Activated T-cell treated with anti-CD3 and anti-CD28 coated beads, Interleukin-2, amount 50 U/mL, for 72 hours (primary cell): ENCODE measurements at places on chromosomes 3 and 15. TPM values are rescaled to one million over a fixed set of nuclear protein-coding genes. Genes with fewer than 3 reads are reported as not detected.
A peak's percentile ranks its signal among the peaks of the same experiment; 100 is the strongest.

DNA sequence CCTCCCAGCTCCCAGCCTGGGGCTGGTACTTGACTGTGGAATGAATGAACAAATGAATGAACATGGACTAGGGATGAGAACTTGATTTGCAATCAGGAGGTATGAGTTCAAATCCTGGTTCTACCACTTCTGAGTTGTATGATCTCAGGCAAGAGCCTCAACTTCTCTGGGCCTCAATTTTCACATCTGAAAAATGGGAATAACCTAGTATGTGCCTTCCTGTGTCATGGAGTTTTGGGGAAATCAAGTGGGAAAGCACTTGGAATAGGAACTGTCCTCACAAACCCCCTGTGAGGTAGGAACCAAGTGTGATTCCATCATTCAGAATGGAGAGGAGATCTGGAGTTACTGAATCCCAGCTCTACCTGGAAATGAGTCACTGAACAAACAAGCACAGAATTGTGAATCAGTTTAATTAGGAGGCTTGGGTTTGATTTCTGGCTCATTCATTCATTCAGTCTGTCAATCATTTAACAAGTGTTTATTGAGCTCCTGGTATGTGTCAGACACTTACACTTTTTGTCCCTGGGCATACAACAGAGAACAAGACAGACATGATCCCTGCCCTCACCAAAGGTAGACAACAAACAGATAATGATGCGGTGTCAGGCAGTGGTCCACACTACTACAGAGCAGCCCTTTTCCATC is 29.7 kb downstream of the DNASE1L3 start:
- no peaks in the 10 kb centered on the region for H3K36me3 ChIP-seq
- peaks cover 28% of the 10 kb centered on the region for H3K4me1 ChIP-seq
- no peak for DNase-seq
- H3K27me3 ChIP-seq: no peaks in the 10 kb centered on the region
- H3K4me3 ChIP-seq: no peak overlapping the region

Gene GCHFR
- total RNA-seq: 44.8 TPM

DNA sequence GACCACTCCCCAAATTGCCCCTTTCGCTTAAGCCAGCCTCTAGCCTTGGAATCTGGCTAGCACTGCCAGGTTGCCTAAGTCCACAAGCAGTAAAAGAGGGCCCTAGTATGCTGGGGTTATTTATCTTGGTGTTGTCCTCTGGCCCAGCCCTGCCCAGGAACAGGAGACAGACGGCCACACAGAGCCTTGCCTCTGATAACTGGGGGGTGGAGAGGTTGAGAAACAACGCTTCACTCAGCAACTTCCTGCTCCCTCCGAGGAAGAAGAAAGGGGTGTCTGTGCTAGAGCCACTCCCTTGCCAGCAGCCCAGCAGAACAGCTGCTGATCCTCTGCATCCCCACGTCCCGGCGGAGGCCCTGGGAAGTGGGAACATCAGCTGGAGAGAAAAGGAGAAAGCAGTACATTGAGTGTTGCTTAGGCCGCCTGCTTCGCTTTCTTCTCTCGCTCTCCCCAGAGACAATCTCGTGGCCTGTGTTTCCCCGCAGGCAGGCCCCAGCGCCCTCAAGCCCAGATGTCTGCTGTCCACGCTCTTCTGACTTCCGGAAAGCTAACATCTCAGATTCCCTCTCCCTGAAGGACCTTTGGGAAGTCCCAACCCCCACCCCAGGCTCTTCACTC is 22.6 kb upstream of the C3orf70 start:
- no peaks in the 10 kb centered on the region for H3K36me3 ChIP-seq
- no peaks in the 10 kb centered on the region for H3K4me1 ChIP-seq
- H3K27ac ChIP-seq: no peak overlapping the region
- no peak for DNase-seq

GRCh38 chr3:43180694-43181093 is 74.8 kb upstream of the POMGNT2 start:
- H3K27ac ChIP-seq: peak overlapping the region; percentile 61
- no peaks in the 10 kb centered on the region for H3K27me3 ChIP-seq
- no peak for DNase-seq
- peaks cover 29% of the 10 kb centered on the region for H3K4me1 ChIP-seq

DNA sequence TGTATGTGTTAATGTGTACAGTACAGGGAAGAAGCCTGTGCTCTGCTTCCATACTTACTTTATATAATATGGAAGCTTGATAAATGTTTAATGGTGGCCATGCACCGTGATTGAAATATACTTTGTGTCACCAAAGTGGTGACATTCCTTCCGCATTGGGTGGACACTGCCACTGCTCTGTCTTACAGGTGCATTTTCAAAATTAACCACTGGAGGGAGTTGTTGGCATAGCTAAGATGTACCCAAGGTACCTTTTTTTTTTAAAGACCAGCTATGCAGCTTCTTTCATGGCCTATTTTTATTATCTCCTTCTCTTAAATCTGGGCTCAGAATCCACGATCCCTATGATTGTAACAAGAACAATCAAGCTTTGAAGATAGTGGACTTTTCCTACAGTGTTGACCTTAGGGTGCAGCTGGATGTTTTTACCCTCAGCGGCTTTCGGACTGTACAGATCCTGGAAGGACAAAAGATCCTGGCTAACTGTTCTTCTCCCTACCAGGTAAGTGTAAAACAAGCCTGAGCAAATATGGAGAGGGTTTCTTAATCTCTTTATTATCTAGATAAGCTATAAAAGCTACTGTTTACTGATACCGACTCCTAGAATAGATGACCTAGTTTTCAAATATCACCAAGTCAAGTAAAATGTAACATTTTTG is 21.6 kb upstream of the PAK6 start:
- H3K27ac ChIP-seq: no peak overlapping the region
- no peaks in the 10 kb centered on the region for H3K4me1 ChIP-seq
- peaks cover 2% of the 10 kb centered on the region for H3K36me3 ChIP-seq

GRCh38 chr3:45659661-45660566 is 29.3 kb upstream of the SACM1L start:
- H3K4me3 ChIP-seq: no peak overlapping the region
- H3K27me3 ChIP-seq: no peaks in the 10 kb centered on the region
- H3K4me1 ChIP-seq: peaks cover 15% of the 10 kb centered on the region
- H3K27ac ChIP-seq: no peak overlapping the region
